Stimulated activated CD8-positive, alpha-beta memory T cell treated with anti-CD3 and anti-CD28 coated beads, Interleukin-15, amount 100 ng/mL, for 48 hours (primary cell): ENCODE measurements at places on chromosomes 7 and 10.

DNA sequence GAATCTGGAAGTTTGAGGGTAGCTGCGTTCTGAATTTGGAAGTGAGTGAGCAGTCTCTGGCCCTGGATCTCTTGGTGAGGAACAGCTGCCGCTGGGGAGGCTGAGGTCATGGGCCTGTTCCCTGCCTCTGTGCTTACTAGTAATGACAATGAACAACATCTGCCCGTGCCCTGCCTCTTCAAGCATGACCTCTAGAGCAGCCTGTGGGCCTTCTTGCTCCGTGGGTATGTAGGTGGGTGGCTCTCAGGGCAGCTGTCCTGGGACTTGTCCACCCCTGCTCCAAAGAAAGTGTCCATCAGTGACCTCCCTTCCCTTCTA is 186.2 kb downstream of the CXCL12 start:
- no peak for DNase-seq

DNA sequence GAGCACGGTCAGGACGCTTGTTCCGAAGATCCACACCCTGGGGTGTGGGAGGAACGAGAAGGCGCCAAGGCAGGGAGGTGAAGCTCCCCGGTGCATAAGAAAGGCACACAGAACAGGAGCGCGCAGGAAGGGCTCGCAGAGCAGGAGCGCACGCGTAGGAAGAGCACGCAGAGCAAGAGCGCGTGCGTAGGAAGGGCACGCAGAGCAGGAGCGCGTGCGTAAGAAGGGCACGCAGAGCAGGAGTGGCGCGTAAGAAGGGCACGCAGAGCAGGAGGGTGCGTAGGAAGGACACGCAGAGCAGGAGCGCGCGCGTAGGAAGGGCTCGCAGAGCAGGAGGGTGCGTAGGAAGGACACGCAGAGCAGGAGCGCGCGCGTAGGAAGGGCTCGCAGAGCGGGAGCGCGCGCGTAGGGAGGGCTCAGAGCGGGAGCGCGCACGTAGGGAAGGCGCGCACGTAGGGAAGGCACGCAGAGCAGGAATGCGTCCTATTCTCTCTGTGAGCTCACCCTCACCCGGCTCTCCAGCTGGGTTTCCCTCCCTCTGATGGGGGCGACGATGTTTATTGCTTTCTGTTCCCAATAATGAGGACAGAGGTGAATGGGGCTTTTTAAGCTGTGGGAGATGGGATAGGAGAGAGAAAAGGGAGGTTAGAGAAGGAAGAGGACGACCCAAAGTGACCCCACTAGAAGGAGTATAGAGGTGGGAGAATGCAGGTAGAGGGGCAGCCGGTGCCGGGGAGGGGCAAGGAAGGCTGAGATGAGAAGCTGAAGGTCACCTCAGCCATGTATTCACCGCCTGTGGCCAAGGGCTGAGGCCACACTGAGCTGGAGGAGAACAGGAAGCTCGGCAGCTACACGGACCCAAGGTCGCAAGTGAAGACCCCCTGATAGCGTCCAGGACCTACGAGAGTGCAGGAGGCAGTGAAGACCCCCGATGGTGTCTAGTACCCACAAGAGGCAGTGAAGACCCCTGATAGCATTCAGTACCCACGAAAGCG is 423.2 kb downstream of the PTPRN2 start:
- no peak for DNase-seq

DNA sequence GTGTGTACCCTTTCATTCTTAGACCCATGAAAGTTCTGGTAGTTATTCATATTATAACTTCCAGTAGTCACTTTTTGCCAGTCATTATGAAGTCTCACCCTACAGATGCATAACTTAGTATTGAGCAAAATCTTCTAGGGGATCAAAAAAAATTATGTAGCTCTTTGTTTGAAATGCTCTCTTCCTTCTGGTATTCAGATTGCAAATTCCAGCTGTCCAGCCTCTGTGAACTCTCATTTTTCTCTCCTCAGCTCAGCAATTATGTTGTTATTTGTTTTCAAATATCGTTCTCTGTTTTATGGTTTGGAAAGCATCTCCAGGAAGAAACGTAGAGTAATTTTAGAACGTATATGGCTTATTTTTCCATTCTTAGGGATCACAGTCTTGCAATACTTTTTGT is 442.5 kb downstream of the SEMA3D start:
- DNase-seq, result no peak

DNA sequence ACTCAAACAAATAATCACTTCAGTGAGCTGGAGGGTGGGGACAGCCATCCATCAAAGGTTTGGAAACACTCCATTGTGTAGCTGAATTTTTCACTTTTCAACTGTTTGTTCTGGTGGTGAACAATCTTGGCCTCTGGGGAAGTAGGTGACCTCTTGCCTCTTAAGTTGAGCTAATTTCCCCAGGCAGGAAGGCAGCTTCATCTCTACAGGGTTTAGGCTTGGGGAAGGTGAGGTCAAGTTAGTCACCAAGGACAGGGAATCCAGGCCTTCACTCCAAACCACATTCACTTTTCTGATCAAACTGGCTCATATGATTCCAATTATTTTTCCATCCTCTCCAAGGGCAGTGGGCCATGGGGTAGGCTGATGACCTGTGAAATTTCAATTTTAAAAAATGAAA is 138.3 kb upstream of the HABP2 start:
- DNase-seq, result no peak

DNA sequence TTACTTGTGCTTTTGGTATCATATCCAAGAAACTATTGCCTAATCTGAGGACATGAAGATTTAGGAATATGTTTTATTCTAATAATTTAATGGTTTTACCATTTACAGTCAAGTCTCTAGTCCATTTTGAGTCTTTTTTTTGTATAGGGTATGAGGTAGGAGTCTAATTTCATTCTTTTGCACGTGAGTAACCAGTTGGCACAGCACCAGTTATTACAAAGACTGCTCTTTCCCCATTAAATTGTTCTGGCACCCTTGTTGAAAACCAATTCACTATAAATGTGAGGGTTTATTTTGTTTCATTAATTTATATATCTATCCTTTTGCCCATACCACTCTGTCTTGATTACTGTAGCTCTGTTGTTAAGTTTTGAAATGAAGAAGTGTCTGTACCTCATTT is 381.6 kb downstream of the SUGCT start:
- DNase-seq, result no peak

DNA sequence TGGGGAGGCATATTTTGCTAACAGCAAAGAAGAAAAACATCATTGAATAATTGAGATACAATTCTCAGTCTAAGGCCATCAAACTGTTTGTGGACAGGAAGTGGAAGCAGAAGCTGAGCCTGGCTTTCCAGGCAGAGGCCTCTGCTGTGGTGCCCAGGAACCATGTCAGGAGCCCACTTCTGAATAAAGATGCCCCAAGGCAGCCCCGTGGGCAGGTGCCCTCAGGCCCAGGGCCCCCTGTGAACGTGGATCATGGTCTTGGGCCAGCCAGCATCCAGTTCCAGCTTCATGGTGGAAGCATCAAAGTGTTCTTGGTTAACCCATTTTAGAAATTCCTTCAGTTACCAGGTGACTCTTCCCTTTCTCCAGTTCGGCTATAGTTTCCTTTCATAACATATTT is 346.8 kb downstream of the PTPRN2 start:
- no peak for DNase-seq

GRCh38 chr7:123367484-123368122 is 166.8 kb downstream of the IQUB start:
- no peak for DNase-seq

- DNase-seq, result no peak
These were observed 1129.6 kb downstream of the SORCS3 start for GRCh38 chr10:105770524-105771212.

- DNase-seq, result no peak
These were observed 62.4 kb upstream of the ANTXRL start for GRCh38 chr10:46224414-46224682.

DNA sequence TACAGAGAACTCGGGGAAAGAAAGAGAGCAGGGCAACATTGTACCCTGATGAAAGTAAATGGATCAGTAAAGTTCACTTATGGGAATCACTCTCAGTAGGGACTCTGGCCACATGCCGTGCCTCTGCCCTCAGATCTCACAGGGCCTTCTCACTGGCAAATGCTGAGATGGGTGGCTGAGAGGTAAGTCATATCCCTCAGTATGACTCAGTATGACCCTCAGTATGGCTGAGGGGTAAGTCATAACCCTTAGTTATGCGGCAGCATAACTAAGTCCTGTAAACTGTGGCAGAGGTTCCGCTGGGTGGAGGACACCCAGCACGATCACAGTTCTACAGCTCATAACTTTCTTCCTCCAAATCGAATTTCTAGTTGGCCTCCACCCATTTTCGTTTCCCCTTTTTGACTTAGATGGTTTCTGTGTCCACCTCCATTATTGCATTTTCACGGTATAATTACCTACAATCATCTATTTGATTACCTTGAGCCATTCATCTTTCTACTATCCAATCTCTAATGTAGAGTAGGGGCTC is 26.5 kb upstream of the WNT16 start:
- DNase-seq, result no peak

DNA sequence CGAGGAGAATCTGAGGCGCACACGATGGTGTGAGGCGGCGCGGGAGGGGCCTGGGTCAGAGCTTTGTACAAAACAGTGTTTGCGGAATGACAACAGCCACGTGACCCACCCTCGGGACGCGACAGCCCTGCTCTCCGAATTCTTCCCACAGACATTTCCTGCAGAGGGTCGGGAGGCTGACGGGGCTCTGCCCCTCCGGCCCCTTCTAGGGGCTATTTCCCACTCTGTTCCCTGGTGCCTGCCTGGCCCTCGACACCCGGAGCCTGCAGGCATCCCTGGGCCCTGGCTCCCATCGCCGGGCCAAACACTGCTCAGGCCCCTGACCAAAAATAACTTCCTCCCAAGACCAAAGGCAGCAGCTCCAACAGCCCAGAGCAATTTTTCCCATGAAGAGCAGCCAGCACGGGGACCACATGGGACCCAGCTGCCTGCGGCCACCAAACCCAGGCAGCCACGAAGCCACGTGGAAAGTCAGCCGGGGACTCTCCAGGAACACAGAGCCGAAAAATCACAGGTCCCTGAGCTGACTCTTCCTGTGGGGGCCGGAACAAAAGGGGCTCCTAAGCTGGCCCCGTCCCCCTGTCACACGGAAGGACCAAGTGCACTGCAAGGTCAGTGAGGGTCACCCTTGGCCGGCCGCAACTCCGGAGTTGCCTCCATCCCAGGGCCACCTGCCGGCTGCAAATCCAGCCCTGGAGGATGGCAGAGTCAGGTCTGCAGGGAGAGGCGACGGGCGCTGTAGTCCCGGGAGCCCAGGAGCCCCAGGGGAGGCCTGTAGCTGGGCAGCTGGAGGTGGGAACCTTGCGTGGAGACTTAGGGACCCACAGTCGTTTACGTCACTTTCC is 42.0 kb downstream of the PAPOLB start:
- no peak for DNase-seq
